Stimulated activated CD8-positive, alpha-beta memory T cell treated with anti-CD3 and anti-CD28 coated beads, Interleukin-7, amount 100 ng/mL, for 1 hour (primary cell): ENCODE measurements at places on chromosomes 7 and 10.

DNA sequence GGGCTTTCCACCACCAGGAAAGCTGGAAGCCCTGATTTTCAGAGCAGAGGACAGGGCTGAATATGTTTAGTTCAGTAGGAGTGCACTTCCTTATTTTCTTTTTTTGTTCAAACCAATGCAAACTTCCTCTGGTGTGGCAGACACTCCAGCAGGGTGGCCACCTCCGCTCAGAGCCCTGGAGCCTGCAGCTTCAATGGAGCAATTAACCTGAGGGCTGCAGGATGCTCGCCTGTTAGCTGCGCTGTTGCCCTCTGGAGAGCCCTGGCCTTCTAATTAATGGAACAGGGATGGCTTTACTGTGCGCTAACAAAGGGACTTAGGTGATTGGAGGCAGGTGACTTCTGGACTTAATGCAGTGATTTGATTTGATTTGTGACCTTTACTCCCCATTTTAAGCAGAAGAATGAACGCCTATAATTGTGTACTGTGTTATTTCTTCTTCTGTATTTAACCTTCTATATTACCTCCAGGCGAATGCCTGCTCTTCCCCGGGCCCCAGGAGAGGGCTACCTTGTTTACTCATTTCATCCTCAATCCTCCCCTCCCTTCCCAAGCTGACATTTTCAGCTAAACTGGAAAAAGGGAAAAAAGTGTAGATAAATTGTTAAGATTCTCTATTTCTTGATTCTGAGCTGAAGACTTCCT, 123.0 kb upstream of the CTBP2 start:
- no peak for DNase-seq

GRCh38 chr7:85222522-85222921, 35.7 kb upstream of the SEMA3D start:
- DNase-seq: no peak

DNA sequence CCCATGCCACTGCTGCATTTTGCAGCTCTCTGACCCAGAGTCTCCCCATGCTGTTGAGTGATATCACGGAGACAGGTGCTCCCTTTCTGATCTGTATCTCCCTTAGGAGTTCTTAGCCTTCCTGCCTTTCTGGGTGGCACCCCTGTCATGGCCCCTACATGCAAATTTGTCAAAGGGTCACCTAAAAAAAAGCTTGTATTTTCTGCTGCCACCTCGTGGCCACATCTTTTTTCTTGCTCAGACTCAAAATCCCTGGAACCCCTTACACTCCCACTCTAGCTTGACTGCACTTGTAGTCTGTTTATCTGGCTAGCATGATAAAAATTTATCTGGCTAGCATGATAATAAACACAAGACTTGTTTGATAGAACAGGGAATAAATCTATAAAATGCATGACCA, 809.1 kb downstream of the SORCS1 start:
- DNase-seq: no peak

DNA sequence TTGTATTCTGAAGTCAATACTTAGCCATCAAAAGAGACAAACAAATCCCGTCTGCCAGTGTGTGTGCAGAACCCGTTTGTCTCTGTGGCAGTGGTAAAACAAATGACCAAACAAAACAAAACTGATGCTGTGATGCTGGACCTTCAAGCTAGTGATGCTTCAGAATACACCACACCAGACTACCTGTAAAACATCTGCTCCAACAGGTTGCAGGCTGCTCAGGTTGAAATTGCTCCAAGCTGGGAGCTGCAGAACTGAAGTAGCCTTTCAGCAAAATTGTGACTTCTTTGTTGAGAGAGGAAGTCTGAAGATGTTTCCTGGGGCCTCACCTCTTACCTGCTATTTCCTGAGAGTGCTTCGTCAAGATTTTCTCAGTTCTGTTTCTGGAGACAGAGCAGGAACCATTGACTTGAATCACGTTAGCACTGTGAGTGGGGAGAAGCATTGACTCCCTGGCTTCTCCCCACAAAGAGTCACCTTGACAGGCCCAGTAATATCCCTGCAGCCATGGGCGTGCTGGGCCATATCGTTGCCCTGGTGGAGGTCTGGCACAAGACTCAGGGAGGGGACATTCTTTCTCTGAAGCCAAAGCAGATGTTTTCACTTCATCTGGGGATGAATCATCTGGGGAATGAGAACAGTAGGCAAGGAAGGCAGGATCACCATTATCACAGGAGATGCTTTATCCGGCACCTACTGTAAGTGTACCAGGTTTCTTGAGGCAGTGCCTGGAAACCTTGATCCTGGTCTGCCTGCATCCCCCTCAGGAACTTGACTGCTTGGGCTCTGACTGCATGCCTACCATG, 80.2 kb downstream of the RBM20 start:
- no peak for DNase-seq

DNA sequence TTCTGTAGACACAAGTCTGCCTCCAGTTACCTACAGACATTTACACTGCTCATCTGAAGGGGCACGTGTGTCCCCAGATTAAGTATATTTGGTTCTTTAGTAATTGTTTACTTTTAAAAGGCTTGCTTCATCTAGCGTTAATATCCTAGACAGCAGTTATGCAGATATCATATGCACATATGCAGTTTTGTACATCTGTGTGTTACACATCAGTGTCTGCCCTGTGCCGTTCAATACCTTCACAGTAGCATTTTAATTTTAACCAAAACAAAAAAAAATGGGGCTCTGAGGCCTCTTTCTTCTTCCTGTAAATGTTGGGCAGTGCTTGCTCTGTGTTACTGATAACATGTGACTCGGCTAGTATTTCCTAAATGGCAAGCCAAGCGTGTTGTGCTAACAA, 331.4 kb upstream of the MGMT start:
- no peak for DNase-seq

GRCh38 chr7:23470330-23471105, at the start of gene IGF2BP3:
Gene IGF2BP3, minus strand, starts transcription at chr7:23470491. Its CDS starts 381 bp downstream, at chr7:23470110.
- no peak for DNase-seq

DNA sequence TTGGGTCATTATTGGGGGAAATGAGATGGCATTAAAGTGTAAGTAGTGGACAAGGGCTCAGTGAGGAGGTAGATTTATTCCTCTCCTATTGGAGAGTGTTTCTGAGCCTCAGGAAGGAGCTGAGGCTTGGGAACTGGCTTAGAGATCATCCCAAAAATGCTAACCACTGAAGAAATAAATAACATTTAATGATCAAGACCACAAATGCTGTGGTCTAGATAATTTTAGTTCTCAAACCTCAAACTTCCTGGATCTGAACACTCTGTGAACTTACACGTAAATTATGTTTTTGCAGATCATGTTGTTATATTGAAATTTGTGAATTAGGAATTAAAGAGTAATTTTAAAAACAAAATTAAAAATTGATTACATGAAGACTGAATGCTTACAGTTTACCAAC, 27.3 kb downstream of the MDFIC start:
- no peak for DNase-seq

DNA sequence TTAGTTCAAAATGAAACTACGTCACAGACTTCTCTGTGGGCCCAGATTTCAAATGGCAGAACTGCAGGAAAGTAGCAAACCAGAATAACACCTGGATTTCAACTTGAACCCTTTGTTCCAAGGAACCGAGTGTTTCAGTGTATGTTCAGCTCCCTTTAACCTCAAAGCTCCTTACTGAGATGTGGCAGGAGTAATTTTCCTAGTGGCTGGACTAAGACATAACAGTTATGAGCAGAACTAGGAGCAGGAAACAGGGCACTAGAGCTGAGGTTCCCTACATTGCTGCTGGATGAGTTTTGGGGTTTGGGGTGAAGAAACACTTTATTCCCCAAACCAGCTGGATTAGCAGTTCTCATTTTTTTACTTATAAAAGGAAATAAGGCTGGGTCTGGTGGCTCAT, 50.1 kb downstream of the NSUN6 start:
- DNase-seq: no peak

GRCh38 chr7:134613623-134614347, 32.9 kb upstream of the BPGM start:
- DNase-seq: no peak

DNA sequence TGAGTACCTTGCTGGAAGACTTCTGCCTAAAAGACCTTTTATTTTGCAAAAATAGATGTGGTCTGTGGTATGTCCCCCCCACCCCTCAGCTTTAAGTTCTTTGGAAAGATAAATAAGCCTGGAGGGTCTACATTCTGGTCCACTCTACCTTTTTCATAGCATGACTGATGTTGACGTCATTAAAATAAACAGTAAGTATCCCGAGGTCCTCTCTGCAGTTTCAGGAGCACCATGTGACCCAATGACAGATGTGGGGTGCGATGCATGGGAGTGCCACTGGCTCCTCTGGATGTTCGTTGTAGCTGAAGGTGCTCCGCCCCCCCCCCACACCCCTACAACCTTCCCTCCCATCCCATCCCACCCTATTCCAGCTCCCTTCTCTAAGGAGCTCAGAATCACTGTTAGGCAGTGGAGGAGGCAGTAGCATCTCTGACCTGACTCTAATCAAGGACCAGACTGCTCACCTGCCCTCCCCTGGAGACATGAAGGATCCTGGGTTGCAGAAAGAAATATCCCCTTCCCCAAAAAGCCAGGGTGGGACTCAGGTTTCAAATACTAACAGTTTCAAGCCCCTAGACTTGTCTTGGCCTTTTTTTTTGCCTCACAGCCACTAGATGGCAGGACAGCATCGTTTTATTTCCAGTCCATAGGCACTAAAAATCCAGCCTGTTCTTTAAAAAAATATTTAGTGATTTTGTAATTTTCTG, 25.1 kb downstream of the CASP7 start:
- DNase-seq: no peak

- DNase-seq: no peak
Measured at GRCh38 chr7:1345796-1346755, 113.2 kb downstream of the MICALL2 start.

DNA sequence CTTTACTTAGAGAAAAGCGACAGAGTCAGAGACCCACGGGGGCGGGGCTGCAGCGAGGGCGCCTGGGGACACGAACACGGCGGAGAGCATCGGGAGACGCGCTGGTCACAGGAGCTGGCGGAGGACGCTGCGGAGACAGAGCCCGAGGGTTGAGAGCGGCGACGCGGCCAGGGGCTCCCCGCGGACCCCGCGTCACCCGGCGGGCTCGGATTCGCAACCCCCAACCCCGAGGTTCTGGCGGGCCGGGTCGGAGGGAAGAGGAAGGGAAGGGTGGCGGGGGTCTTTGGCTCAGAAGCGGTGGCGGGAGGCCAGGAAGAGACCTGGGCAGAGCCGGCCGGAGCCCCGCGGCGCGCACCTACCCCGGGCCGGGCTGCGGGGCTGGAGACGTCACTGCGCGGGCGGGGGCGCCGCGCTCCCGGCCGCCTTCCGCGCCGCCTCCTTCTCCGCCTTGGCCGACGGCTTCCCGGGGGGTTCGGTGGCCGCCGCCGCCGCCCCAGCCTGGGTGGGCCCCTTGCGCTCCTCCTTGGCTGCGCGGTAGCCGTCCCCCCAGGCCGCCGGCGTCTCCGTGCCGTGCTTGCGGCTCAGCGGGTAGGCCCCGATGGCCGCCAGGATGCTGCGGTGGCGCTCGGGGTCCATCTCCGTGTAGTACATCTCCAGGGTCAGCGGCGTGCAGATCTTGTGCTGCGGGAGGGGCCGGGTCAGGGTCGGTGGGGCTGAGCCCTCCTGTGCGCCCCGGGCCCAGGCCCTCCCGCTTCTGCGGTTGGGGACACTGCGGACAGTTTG, 11.1 kb downstream of the CALY start:
- DNase-seq: no peak

DNA sequence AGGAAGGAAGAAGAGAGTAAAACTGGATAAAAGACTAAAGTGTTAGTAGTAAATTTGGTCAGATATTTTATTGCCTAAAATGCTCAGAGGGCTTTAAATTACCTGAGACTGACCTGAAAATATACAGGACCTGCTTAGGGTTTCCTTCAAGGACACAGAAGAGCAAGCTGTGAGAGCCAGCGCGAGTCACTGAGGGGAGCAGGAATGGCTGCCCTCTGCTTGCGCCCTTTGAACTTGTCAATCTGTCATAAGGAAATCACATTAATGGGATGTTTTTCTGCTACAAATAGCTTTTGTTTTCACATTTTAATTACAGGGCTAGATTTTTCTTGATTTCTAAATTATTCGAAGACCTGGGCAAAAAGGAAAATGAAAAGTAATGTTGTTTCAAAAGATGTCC, 26.9 kb downstream of the DNAJB9 start:
- DNase-seq: no peak

DNA sequence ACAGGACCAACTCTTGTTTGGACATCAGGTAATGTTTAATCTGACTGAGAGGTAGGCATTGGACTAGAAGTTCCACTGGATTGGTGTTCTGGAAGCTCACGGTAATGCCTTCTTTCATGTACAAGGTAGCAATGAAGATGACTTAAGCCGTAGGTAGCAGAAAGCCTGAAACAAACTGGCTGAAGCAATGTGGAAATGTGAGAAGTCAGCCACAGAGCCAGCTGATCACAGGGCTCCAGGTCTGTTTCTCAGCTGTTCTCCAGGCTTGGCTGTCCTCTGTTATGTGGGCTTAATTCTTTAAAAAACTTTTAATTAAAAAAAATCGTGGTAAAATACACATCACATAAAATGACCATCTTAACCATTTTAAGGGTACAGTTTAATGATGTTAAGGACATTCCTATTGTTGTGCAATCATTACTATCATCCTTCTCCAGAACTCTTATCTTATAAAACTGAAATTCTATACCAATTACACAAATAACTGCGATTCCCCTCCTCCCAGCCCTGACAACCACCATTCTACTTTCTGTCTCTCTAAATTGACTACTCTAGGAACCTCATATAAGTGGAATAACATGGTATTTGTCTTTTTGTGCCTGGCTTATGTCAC, 101.4 kb upstream of the ZNF32 start:
- DNase-seq: no peak

DNA sequence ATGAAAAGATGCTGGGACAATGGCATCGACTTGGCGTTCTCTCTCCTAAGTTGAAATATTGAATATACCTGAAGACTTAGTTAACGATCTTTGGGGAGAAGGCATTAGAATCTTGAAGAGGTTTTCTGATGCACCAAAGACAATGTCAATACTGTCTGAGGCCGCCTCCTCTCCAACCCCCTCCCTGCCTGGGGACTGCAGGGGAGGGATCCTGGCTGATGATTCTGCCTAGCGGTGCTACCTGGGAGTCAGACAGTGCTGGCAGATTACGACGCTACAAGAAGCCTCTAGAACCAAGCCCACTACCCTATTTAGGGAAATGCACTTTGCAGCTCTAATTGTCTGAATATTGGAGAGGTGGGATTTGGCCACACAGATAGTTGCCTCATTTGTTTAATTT, 145.6 kb upstream of the HABP2 start:
- DNase-seq: no peak

DNA sequence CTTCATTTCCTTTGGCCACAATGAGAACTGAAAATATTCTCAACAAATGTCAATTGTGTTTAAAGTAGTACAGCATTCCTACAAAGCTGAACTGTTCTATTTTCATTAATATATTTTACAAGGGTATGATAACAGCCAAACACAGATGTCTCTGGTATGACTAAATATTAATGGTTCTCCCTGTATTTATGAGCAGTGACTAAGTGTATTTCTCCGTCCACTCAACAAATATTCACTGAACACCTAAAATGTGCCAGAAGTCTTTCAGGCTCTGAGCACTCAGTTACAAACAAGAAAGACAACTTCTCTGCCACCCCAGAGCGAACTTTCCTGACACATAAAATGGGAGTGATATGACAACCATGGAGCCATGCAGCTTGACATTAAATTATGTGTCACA, 135.6 kb downstream of the VPS41 start:
- DNase-seq: no peak
